ENCODE measurements at places on chromosomes 6 and 20.

DNA sequence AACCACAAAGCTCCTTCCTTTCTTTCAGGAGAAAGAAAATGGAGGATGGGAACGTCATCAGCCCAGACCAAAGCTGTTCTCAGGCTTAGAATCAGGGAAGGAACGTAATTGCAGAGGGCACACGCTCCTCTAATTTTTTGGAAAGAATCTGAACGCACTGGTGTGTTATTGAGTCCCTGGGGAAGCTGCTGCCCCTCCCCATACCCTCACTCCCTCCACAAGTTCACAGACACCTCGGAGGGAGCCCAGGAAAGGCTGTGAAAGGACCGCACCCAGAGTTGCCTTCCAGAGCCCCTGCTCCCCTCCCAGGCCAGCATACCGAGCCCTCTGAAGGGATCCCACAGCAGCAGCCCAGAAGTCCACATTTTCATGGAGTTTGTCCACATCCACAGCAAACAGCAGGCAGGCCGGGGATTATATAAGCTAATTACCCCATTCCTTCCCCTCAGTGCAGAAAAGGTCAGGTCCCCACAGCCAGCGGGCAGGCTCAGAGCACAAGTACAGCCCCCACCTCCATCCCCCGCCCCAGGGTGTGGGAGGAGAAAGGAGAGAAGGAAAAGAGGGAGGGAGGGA lies 53.7 kb downstream of the ANKRD60 start:
- DNase-seq = no peak

DNA sequence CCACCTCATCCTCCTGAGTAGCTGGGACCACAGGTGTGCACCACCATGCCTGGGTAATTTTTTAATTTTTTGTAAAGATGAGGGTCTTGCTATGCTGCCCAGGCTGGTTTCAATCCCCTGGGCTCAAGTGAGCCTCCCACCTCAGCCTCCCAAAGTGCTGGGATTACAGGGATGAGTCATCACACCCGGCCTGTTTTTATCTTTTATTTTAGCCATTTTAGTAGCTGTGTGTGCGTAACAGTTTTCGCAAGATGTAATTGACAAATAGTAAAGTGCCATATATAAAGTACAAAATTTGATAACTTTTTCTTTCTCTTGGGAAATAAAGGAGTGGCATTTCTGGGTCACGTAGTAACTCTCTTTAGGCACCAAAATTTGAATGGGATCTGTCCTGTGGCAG lies 21.4 kb downstream of the SNAI1 start:
- no peak for DNase-seq

DNA sequence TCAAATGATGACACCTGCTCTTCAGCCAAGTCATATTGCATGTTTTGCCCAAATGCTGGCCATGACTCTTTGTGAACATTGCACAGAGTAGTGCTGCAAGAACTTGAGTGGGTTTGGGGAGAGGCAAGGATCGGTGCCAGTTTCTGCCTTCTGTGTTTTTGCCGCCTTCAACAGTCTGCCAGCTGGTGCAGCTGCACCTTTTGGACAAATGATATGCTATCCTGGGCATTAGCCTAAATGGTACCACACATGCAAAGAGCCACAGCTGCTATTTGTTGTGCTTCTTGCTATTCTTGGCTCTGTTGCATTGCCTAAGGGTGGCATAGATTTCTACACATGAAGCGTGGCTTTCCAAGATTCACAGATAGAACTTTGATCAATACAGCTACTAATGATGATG lies 189.0 kb upstream of the CCN2 start:
- no peak for DNase-seq

DNA sequence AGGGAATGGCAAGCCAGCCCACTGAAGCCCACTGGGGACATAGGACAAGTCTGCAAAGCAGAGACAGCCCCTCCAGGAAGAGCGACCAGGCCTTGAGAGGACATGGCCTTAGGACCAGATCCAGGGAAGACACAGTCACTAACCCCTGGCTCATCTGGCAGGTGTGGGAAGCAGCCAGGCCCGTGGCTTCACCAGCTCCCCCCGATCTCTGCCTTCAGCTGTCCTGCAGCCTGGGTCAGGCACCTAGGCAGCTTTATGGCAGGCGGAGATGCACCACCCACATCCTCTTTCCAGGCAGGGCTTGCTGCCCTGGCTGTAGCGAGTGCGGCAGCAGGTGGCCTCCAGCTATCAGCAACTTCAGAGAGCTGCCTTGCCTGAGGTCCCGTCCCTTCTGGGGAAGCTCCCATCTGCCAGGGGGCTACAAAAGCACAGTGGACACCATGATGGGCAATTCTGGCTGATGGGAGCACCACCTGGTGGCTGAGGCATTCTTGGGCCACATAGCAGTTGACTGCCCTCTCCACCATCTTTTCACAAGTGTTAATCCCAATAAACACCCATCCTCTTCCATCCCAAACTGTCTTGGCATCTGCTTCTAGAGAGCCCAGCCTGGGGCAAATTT lies 85.8 kb downstream of the DZANK1 start:
- no peak for DNase-seq

DNA sequence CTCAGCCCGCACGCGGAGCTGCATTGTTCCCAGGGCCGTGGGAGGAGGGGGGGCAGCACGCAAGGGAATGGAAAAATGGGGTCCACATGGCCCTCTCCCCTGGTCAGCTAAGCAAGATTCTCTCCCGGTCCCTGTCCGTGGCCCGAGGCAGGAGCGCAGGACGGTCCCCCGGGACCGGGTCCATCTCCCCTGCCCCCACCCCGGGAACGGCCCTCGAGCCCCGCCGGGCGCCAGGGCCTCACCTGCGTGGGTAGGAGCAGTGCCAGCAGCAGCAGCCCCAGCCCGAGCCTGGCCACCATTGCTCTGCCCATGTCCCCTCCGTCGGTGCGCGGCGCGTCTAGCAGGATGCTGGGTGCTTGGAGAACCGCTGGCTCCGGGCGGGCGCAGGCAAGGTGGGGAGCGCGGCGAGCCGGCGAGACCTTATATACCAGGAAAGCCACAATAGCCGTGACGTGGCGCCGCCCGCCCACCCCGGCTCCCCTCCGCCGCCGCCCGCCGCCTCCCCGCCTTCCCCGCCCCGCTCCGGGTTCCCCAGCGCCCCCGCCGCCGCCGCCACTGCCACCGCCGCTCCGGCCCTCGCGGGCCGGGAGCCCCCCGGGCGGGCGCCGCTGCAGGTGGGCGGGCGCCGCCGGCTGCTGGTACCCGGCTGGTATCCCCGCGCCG lies at the start of gene CD24:
CD24 (minus strand) TSS at position 394 of the 663 bp plus-strand sequence; CDS start at position 311, 83 bp downstream.
- no peak for DNase-seq

- no peak for DNase-seq
Observed at GRCh38 chr20:36105711-36106226, 48.8 kb upstream of the EPB41L1 start.

DNA sequence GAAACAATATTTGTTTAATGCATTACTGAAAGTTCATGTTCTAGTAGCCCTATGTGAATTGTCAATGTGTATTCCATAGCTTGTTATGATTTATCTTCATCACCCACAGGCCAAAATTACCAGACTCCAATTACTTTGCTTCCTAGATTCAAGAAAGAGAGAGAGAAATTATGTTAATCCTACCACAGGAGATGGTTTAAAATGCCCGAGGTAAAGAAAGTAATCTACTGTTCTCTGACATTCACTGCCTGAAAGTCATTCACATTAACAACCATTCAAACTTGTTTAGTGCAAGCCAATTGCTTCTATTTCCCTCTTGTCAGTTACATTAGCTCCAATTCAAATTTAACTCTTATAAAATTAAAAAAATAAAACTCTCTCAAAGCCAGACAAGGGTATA lies 260.4 kb upstream of the THEMIS start:
- DNase-seq = no peak

DNA sequence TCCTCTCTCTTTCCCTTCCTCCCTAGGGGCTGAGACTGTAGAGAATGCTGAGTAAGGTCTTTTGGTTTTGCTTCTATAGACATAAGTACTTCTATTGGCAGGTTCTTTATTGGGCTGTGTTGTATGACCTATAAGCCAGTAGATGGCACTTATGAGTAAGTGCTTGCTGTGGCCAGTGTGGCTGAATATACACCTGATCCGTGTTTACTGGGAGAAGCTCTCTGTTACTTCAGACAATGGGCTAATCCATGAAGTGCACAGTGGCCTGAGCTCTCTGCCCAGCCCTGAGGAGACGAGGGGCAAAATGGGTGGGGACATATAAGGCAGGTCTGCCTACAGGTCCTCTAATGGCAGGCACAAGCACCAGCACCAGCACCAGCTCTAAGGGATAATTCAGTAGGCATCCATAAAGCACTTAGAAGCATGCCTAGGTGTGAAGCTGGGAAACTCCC lies 610.3 kb downstream of the RNF144B start:
- DNase-seq = no peak

GRCh38 chr20:19254956-19255355 lies 42.5 kb downstream of the SLC24A3 start:
- no peak for DNase-seq

- no peak for DNase-seq
Observed at GRCh38 chr6:124432620-124433019, 529.6 kb upstream of the RNF217 start.

GRCh38 chr6:101000341-101000740 lies 119.2 kb upstream of the ASCC3 start:
- DNase-seq = no peak

- DNase-seq = no peak
Observed at GRCh38 chr6:1839361-1839760, 229.6 kb downstream of the FOXC1 start.

DNA sequence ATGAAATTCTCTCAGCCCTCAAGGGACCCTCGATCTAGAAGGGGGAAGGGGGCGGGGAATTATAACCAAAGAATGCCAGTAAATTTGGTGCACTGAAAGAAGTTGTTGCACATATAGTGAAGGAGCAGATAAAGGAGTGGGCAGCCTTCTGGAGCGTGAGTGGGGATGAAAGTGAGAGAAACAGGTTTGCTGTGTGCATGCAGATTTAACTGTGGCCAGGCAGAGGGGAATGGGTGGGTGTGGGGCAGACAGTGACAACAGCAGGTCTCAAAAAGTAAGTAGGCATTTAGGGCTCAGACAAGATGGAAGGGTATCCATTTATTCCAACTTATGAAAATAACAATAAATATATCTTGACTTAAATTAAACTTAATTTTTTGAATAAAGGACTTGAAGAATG lies 149.1 kb downstream of the KCNQ5 start:
- no peak for DNase-seq

DNA sequence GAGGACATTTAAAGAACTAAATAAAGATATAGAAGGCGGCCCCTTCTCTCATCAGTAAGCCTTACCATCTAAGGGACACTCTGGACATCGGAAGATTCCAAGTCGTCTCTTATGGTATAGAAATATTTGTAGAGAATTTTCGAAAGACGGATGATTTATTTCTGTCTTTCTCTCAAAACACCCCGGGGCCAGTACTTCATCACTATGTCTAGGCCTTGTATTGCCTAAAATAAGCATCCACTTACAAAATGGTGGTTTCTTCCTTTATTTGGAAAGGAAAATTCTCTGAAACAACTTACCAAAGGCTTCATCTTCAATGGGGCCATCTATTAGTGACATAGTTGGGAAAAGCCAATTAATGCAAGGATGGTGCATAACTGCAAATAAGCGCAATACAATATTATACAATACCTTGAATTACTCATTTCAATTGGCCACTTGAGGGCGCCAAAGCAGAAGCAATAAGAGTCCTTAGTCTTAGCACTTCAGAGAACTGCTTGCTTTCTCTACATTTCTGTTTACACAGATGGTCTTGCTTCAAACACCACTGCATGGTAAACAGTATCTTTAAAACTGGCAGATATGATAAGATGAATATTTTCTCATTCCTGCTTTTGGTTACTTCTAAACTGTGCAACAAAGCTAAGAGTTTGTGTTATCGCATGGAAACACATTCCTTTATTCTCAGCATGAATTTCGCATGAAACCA lies 113.2 kb downstream of the VIP start:
- peak; percentile 66 for DNase-seq

- peak; percentile 55 for DNase-seq
Observed at GRCh38 chr20:53842301-53843099, 227.9 kb downstream of the BCAS1 start.

GRCh38 chr6:144265390-144265789 lies 19.7 kb upstream of the UTRN start:
- no peak for DNase-seq

DNA sequence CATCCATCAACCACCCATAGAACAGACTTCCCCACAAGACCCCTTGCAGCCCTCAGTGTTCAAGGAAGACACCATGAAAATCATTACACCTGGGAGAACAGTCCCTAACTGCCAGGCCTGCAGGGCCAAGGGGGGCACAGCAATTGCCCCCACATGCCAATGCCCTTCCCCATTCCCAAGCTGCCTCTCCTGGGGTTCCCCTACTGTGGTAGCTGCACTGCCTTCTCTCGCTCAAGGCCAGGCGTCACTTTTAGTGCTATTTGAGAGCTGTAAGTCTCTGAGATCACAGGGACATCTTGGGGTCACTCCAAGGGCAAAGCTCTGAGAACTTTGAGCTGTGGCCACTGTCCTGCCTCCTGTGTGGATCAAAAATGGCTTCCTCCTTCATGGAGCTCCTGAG lies 6.0 kb upstream of the ACSS1 start:
- DNase-seq = no peak

DNA sequence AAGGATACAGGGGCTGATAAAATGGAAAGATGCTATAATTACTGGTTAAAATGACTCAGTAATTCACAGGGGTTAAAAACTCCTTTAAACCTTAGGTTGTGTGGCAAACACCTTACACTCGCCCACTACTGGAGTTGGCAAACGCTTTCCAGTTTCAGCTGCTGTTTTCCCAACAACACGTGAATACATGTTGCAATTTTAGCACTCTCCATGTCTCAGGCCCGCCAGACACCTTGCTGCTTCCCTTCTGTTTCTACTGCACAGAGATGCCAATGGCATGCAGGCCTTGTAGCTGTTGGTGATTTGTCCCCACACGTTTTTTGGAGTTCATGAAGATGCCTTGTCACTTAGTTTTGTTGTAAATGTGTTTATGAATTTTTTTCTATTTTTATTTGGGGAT lies 5.3 kb upstream of the TTPAL start:
- DNase-seq = no peak

- DNase-seq = no peak
Observed at GRCh38 chr6:14174996-14175395, 57.4 kb downstream of the CD83 start.

- no peak for DNase-seq
Observed at GRCh38 chr6:38146021-38146733, 326.6 kb downstream of the ZFAND3 start.

DNA sequence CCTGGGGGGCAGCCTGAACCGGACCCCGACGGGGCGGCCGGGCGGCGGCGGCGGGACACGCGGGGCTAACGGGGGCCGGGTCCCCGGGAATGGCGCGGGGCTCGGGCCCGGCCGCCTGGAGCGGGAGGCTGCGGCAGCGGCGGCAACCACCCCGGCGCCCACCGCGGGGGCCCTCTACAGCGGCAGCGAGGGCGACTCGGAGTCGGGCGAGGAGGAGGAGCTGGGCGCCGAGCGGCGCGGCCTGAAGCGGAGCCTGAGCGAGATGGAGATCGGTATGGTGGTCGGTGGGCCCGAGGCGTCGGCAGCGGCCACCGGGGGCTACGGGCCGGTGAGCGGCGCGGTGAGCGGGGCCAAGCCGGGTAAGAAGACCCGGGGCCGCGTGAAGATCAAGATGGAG lies 636 bp downstream of the SRF start:
- DNase-seq = peak; percentile 33

- no peak for DNase-seq
Observed at GRCh38 chr6:100153636-100154275, 159.7 kb upstream of the MCHR2 start.
